ENCODE measurements at places on chromosomes 11 and 22.

- DNase-seq, result no peak
Observed at GRCh38 chr11:120198403-120198786, 12.4 kb upstream of the OAF start.

- DNase-seq, result no peak
Observed at GRCh38 chr22:41862160-41862529, 29.2 kb downstream of the SREBF2 start.

- no peak for DNase-seq
Observed at GRCh38 chr11:72673284-72673942, 809 bp downstream of the PDE2A start.

DNA sequence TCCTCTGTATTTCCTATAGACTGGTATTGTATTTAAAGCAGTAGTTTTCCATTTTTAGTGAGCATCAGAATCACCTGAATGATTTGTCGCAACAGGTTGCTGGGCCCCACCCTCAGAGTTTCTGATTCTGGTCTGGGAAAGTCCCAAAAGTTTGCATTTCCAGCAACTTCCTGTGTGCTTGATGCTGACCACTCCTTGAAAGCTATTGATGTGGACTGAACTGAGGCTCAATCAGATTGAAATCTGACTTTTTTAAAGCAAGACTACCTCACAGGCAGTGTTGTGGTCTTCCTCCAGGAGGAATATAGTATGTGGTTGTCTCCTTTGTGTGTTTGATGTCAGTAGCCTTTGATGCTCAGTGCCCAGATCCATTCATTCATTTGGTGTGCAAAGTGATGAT is 17.2 kb upstream of the MPZL2 start:
- no peak for DNase-seq

DNA sequence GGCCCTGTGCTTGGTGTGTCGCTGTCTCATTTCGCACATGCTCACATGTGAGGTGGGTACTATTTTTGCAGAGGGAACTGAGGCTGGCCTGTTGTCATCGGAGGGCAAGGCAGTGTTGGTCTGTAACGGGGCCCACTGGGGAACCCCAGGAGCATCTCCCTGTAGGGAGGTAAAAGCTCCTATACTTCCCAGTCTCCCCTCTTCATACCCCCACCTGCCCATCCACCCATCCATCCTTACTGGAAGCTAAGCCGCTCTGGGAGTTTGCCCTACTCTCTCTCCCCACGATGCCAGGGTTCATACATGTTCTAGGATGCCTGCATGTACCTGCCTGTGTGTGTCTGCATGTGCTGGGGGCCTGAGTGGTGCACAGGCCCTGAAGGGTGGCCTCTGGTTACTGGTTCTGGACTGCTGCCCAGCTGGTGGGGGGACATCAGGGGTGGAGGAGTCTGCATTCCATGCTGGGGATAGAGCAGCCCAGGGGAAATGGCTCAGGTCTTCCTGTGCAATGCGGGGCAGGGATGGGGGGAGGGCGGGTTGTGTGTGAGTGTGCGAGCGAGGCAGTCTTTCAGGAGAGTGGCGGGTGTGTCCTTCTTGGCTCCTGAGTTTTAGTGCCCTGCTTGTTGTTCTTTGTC is 77.7 kb downstream of the PKNOX2 start:
- no peak for DNase-seq

DNA sequence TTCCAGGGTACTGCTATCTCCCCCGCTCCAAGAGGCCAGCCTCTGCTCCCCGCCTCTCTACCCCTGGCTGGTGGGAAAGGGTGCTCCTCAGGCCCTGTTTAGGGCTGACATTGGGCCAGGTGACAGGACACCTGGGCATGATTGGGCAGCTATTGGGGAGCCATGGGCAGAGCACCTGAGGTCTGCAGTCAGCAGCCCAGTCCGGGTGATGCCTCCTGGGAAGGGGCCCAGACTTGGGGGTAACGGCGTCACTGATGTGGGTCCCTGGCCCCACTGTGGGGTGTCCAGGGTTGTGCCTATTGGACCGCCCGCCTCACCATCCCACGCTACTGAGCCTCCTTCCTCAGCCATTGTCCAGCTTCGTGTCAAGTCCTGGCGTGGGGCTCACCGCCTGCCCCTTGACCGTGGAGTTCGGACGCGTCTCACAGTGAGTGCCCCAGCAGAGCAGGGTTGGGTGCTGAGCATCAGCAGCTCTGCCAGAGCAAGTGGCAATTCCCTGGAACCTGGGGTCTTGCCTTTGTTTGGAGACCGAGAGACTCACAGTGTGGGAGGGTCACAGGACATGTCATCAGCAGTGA is 2.8 kb upstream of the GATD1 start:
- no peak for DNase-seq

DNA sequence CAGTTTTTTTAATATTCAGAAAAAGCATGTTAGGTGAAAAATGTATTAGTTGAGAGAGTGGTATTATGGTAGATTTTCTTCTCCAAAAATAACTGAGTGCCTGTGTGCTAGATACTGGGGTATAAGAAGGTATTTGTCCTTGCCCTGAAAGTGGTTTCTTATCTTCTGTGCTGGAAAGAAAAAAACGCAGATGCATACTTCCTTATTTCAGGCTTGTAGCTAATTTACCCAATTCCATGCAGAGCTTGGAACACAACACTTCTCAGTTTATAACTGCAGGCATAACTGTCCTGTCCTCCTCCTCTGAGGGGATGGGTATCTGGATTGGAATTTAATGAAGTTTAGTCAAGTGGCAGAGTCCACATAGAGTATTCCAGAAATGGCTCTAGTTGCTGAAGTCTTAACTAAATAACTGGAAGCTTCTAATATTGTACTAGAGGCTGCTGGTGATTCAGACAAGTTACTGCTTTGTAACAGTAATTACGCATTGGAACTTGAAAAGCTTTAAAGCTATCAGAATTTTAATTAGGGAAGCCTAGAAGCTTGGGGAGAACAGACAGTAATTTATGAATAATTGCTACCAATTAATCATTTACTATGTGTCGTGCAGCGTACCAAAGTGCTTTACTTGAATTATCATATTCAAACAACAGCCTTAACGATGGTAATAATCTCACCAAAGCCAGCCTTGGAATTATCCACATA is 12.7 kb upstream of the C11orf91 start:
- no peak for DNase-seq

DNA sequence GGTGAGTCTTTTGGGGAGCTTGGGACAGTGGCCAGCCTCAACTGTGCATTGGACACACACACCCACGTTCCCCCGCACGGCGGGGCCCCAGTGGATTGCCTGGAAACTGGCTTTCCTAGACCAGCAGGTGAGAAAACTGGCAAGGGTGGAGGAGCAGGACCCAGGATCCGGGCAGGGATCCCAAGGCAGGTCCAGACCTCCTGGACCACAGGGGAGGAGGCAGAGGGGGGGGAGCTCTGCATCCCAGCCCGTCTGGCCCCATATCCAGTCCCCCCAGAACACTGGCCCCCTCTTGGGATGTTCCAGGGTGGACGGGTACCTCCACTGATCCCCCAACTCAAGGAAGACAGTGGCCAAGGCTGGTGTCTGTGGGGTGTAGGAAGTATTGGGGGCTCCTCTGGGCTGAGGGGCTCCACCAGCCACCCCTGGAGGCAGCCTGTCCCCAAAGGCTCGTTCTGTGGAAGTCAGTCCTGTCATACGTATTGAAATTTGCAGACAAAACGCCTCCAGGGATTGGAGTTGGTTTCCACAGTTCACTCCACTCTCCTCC is 89.3 kb upstream of the LINC01488 start:
- no peak for DNase-seq

DNA sequence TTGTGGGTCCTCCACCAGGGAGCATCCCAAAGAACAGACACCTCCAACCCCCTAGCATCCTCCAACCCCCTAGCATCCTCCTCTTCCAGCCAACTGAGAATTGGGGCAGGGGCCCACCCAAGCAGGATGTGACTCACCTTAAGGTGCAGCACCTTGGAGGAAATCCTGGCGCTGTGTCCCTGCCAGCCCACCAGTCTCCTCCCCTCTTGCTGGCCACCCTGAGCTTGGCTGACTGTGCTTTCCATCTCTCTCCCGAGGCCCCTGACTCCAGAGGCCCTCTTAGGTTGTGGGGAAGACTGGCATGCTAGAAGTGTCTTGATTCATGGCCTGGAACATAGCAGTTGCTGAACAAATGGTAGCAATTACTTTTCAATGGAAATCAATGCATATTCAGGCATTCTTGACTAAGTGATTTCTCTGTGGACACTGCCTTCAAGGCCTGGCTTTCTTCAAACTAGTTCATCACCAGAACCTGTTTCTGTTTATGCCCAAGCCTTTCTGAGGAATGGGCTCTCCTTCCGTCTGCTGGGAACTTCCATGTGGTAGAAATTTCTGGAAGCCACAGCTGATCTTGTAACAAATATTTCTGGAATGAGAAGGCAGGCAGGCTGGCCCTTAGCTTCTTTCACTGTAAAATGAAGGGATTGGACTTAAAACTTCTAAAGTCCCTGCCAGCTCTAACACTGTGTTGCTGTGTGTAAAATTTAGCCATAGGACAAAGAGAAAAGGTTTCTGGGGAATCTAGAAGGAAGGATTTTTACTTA is 60.5 kb downstream of the CEP164 start:
- no peak for DNase-seq

- no peak for DNase-seq
Observed at GRCh38 chr22:49968831-49969661, 8.5 kb downstream of the PIM3 start.

DNA sequence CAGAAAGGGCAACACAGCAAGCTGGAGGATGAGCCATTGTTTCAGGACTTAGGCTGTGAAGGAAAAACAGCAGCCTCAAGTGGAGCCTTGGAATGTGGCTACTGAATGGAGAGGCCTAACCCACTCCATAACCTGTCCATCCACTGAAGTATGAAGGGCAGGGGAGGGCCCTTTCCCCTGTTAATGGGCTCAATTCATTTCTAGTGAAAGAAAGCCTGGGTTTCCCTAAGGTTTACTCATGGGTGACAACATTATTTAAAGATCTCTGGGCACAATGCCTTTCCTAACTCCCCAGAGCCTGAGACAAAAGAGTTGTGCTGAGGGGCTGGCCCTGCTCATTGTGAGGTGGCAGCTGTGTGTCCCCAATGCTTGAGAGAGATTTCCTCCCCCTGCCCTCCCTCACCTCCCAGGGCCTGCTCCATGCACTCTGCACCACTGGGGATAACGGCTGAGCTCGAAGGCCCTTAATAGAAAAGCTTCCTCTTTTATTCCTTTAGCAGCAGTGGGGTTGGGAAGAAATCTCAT is 83.8 kb downstream of the ME3 start:
- DNase-seq, result no peak

DNA sequence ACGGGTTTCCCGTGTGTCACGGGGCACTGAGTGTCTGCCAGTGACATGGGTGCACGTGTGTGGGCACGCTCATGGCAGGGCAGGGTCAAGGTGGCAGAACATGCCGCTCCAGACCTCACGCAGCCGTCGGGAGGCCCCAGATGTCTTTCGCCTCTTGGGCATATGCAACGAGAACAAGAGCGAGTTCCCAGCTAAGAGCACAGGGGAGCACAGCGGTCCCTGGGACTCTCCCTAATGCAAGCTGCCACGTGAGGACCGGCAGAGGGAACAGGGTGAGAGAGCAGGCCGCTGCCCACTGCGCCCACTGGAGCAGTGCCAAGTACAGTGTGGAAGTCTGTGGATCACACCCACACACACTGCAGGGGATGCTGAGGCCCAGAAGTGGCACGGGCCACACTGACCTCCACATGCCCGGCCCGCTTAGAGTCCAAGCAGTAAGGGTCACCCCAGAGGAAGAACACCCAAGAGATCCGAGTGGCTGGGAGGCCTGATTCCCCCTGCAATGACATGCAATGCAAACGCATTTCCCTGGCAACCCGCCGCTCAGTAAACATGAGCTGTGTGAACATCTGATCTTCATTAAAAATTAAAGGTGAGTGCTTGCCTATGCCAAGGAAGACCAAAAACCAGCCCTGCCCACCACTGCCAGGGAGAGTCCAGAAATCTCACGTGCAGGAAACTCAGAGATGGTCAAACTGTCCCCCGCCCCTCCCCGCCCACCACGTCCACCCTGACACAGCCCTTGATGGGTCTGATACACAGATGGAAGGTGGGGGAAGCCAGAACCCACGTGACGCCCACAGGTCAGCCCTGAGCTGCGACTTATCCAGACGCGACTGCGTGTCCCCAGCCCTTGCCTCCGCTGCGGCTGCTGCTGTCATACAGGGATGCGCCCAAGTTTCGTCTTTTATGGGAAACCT is 11.7 kb downstream of the CERK start:
- peak; percentile 71 for DNase-seq

DNA sequence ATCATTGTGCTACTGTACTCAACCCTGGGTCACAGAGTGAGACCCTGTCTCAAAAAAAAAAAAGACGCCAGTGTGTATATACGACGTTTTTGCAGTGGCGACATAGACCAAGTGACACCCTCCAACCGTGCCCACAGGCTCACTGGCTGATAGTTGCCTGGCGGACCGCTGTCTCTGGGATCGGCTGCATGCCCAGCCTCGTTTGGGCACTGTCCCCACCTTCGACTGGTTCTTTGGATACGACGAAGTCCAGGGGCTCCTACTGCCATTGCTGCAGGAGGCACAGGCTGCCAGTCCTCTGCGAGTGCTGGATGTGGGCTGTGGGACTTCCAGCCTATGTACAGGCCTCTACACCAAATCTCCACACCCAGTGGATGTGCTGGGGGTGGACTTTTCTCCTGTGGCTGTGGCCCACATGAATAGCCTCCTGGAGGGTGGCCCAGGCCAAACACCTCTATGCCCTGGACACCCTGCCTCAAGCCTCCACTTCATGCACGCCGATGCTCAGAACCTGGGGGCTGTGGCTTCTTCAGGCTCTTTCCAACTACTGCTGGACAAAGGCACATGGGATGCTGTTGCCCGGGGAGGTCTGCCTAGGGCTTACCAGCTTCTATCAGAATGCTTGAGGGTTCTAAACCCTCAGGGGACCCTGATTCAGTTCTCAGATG is 1.3 kb downstream of the CSKMT start:
- no peak for DNase-seq

- DNase-seq, result no peak
Observed at GRCh38 chr11:70538641-70539359, 140.5 kb downstream of the CTTN start.

- no peak for DNase-seq
Observed at GRCh38 chr11:28472904-28473303, 364.7 kb downstream of the METTL15 start.

DNA sequence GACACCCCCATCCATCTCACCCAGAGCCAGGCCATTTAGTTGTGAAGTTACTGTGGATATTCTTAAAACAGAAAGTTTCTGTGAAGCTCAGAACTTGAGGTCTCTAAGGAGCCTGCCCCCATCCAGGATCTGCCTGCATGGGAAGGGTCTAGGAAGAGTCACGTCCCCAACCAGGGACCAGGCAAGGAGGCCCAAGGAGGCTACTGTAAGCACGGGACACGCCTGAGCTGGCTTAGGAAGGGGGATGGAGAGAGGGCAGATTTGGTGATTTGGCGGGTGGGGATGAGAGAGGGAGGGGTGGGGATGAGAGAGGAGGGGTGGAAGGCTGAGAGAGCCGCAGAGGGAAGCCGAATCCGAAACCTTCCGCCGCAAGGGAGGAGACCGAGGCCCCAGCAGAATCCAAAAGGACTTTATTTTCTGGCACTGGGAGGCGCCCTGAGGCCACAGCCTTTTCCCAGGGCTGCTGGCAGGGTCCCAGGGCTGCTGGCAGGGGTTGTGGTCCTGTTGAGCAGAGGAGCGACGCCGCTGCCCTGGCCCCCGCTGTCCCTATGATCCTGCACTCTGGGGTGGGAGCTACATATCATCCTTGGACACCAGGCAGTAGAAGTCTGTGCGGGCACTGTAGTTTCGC is 9.4 kb downstream of the SIGIRR start:
- no peak for DNase-seq

Data from D341Med (cell line).